ENCODE measurements at places on chromosomes 3 and 15.
A peak's percentile ranks its signal among the peaks of the same experiment; 100 is the strongest.

GRCh38 chr3:115651087-115651486 is 27.8 kb downstream of the GAP43 start:
- DNase-seq: no peak

DNA sequence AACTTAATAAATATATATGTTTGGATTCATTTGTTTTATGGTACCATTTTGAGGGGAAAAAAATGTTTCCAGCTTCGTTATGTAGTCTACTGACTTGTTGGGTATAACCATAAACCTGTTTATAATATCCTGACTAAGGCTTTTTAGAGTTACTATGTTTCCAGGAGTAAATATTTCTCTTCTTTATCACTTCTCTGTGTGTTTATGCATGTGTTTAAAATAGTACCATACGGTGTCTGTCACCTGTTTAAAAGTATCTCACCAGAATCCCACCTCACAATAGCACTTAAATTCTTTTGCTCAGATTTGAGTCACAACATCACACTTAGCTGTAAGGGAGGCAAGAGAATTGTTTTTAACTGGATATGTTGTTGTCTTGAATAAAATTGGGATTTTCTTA is 15.1 kb downstream of the LACTB start:
- DNase-seq: no peak

DNA sequence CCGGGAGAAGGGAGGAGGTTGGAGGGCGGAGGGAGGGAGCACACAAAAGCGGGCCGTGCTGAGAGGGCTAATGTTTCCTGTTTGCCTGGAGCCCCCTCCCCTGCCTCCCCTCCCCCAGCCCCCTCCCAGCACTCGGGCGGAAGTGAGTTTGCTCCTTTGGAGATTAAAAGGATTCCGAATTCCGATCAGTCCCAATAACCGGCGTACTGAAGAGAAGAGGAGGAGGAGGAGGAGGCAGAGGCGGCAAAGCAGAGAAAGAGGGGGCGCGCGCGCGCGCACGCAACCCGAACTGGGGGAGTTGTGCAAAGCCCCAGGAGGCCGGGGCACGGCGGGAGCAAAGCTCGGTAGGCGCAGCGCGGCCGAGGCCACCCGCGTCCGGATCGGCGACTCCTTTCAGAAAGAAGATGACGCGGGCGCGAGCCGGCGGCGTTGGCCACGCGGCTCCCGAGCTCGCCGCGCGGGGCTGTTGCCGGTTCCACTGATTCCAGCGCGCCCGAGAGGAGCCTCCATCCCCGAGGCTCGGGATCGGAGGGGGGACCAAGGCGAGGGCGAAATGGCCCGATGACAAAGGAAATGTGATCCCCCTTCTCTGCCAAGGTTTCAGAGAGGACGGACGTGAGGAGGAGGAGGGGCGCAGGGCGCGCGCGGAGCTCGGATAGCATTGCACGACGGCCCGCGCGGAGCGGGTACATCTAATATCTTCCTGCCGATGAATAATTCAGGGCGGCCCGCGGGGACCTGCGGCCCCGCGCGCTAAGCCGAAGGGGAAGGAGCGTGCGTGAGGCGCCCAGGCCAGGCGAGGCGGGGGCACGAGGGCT is 1.1 kb upstream of the TRIM71 start:
- peak; percentile 64 for DNase-seq

- no peak for DNase-seq
These were observed 90.6 kb downstream of the TNFAIP8L3 start for GRCh38 chr15:51004103-51004551.

DNA sequence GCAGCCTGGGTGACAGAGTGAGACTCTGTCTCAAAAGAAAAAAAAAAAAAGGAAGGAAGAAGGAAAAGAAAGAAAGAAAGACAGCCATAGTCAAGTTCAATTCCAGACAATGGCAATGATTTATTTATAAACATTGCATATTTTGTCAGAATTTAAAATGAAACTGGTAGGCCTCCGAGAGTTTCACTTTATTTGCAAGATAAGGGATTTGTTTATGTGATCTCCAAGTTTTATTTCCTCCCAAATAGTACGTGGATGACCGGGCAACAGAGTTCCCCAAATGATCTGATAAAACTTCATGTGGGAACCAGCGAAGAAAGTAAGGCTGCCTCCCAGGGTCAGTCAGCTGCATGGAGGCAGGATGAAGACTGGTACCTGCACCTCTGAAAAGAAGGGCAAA is 28.6 kb upstream of the MOBP start:
- no peak for DNase-seq

GRCh38 chr15:41323611-41324010 is 8.8 kb downstream of the OIP5 start:
- no peak for DNase-seq

DNA sequence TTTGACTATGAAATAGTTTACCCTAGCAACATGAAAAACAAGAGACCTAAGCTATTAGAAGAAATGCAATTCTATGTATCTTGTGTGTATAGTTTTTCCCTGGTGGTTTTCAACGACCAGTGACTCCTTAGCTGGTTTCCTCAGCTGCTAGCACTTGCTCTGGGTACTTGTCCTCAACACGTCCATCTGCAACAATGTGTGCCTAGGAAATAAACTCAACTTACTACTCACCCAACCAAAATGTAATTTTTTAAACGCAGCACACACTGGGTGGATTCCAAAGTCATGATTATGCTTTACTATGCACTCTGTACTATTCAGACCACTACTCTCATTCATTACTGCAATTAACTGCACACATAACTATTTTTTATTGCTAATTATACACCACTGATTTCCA is 31.0 kb downstream of the CPA3 start:
- no peak for DNase-seq

GRCh38 chr3:169939320-169939719 is 27.3 kb upstream of the SEC62 start:
- DNase-seq: no peak

GRCh38 chr3:138383715-138384465 is 35.5 kb downstream of the MRAS start:
- no peak for DNase-seq

DNA sequence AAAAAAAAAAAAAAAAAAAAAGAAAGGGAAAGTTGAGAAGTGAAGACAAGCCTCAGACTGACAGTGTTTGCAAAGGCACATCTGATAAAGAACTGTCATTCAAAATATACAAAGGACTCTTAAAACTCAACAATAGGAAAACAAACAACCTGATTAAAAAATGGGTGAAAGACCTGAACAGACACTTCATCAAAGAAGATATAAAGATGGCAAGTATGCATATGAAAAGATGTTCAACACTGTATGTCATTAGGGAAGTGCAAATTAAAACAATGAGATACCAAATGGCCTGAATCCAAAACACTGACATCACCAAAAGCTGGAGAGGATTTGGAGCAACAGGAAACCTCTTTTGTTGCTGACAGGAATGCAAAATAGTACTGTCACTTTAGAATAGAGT is 48.6 kb downstream of the MCCC1 start:
- DNase-seq: no peak

DNA sequence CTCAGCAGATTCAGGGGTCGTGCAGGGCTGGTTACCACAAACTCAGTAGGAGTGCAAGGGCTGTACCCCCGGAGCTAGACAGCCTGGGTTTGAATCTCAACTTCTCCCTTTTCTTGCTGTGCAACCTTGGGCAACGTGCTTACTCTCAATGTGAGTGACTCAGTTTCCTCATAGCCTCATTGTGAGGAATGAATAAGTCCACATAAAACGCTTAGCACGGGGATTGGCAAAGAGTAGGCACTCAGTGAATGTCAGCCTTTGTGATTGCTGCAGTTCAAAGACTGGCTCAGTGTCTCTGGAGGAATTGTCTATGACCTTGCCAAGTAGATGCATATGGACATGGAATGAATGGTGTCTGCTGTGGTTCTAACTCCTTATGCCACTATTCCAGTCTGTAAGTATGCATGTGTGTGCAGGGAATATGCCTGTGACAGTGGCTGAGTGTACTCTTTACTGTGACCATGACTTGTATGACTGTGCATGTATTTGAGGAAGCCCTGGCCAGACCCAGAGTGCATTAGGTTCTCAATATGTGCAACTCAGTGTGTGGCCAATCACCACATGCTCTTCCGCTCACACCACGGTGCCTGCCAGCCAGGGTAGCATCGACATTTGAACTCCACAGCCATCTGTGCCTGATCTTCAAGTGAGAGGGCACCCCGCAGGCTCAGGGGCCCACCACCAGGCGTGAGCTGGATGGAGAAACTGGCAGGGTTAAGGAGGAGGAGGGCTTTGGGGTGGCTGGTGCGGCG is 900 bp upstream of the HYAL3 start:
- DNase-seq: no peak

GRCh38 chr3:162217647-162218046 is 721.0 kb downstream of the OTOL1 start:
- no peak for DNase-seq

- no peak for DNase-seq
These were observed 335.9 kb upstream of the KCNMB2 start for GRCh38 chr3:178200316-178200715.

DNA sequence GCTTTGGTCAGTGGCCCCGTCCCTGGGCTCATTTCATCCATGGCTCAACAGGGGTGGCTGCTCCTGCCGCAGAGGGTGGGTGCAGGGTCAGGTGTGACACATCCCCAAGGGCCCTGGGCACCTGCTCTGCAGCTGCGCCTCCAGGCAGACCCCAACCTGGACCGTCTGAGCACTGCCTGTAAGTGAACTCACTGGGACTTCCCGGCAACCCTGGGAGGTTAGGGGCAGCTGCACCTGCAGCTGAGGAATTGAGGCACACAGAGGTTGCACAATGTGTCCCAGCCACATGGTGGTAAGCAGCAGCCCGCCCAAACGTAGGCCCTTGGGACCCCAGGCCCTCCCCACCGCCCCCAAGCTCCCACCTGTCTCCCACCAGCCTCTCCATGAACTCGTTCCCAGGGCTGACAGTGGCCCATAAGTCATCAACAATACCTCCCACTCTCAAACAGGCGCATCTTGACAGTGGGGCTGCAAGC is 55.1 kb downstream of the PLXNA1 start:
- DNase-seq: no peak

GRCh38 chr3:26104851-26105251 is 315.0 kb downstream of the OXSM start:
- no peak for DNase-seq

GRCh38 chr3:192570821-192571791 is 156.2 kb downstream of the FGF12 start:
- no peak for DNase-seq

DNA sequence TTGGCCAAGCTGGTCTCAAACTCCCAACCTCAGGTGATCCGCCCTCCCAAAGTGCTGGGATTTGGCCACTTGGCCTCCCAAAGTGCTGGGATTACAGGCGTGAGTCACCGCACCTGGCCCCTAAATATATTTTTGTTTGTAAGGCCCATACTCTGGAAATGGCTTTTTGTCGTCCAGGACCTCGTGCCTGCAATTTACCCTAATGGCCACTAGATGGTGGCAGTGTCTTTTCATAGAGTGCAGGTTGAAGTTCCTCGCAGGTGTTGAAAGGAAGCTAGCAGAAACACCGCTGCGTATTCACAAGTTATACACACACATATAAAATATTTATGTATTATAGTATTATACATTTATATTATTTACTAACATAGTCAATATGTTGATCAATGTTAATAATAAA is 97.2 kb downstream of the LRTM1 start:
- DNase-seq: peak; percentile 35

DNA sequence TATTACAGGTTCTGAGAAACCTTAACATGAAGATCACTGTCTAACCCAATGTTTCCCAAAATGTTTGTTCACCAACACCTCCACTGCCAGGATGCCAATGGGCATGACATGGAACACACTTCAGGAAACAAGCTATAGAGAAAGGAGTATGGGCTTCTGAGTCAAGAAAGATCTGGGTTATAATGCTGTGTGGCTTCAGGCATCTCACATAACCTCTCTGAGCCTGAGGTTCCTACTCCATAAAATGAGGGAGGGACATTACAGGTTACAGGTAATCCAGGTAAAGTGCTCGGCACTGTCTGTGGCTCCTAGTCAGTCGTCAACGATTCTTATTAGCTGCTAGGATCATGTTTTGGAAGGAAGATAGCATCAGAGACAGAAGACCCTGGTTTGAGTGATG is 126.4 kb upstream of the SMAD3 start:
- no peak for DNase-seq

DNA sequence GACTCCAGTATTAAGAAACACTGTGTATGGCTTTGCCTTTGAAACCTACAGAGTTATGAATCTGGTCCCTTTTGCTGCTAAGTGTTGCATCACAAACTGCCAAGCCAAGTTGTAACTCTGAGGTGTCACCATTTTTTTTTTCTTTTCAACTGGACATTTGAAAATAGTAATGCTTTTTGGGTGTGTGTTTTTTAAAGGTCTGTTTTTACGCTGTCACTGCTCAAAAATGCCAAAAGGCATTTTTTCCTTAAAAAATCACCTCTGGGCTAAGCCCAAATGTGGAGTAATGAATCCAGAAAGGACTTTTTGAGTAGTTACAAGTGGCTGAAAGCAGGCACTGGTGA is 9.5 kb downstream of the SMAD3 start:
- no peak for DNase-seq

GRCh38 chr3:148962513-148962912 is 28.8 kb upstream of the GYG1 start:
- DNase-seq: no peak
